ENCODE measurements at places on chromosomes 2 and 18. TPM values are rescaled to one million over a fixed set of nuclear protein-coding genes. Genes with fewer than 3 reads are reported as not detected.

The LDLRAD4 gene
- 19.5 TPM for total RNA-seq

- DNase-seq, result no peak
Measured at GRCh38 chr2:59096973-59097372, 855.8 kb upstream of the FANCL start.

- no peak for DNase-seq
Measured at GRCh38 chr18:42281124-42281523, 326.1 kb downstream of the PIK3C3 start.

GRCh38 chr2:207930747-207931146 lies 94.6 kb downstream of the PLEKHM3 start:
- no peak for DNase-seq

DNA sequence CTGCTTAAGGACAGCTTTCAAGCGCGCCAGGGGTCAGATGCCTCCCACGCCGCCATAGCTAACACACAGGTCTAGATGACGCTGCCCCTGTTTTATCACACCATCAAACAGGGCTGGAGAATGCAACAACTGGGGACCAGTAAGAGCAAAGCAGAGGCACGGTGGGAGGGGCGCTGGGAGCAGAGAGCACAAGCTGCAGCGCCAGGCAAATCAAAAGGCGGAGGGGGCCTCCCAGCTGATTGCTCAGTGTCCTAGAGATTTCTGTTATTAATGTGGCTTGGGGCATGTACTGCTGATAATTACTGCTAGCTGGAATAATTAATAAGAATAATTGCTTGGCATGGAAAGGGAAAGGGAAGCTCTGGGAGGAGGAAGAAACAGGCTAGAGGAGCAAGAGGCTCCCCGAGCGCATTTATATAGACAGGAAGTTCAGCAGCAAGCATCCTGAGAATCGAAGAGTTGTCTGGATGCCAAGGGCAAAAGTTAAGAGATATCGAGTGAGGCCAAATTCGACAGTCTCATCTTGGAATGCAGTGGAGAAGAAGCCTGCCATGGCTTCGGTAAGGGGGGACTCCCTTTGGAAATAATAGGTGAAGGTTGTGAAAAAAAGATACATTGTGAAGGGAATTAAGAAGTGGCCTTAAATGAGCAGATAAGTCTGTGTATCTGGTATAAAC lies 104.5 kb upstream of the ZNF521 start:
- no peak for DNase-seq

DNA sequence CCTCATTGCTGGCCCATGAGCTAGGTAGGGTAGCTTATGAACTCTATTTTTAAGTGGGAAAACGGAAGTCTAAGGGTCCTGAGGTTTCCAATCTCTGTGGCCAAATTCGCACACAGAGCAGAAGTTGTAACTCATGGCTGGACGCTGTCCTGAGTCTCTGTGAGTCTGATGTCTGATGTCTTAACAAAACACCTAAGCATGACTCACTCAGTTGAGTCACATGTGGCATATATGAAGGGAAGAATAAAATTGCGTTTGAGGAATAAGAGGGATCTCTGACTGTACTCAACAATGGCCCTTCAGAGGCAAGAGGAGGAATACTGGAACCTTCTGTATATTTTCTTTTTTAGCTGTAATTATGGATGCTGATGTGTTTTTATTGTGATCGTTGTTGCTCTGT lies 569.7 kb downstream of the RIT2 start:
- DNase-seq, result no peak

Measured in natural killer cell treated with Interleukin-12 subunit alpha and Interleukin-12 subunit beta and Interleukin-15 and Interleukin-18, amount 100 ng/mL, for 72 hours (primary cell).